G401 (cell line): ENCODE measurements at places on chromosomes 11 and 22. TPM values are rescaled to one million over a fixed set of nuclear protein-coding genes. Genes with fewer than 3 reads are reported as not detected.
A peak's percentile ranks its signal among the peaks of the same experiment; 100 is the strongest.

OR51G1 gene
- not detected in 2 replicates for total RNA-seq

GRCh38 chr22:36569999-36570398 lies 41.0 kb upstream of the EIF3D start:
- DNase-seq = peak; percentile 36

GRCh38 chr11:96228910-96229309 lies 114.1 kb downstream of the MAML2 start:
- DNase-seq = no peak

DNA sequence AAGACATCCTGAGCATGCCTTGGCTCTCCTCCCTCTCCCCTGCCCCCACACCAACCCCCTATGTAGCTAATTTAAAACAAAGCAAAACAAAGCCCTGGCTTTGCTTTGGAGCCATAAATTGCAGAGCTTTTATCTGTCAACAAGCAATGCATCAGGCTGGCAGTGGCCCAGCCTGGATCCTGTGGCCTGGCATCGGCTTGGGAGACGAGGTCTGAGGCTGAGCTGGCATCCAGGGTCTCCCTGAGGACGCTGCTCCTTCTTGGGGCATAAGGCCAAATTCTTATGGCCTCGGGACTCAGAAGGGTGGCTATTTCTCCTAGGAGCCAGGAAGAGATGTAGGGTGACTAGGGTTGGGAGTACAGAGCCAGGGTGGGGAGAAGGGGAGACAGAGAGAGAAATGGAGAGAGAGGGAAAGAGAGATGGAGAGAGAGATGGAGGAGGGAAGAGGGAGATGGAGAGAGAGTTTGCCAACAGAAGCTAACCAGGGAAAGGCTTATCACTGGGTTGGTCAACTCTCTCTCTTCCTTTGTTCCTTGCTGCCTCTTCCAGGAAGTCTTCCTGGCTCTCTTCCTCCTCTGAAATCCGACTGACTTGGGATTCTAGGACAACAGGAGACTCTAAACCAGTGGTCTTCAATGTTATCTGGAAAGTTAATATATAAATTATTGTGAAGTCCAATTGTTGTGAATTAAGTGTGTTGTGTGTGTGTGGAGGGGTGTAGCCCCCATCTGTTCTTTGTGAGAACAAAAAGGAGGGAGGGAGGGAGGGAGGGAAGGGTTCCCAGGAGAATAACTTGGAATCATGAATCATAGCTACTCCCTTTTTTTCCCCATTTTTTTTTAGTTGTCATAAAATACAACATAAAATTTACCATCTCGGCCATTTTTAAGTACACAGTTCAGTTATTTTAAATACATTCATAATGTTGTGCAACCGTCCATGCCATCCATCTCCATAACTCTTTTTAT lies 29.1 kb downstream of the TSPAN18 start:
- peak; percentile 70 for DNase-seq

DNA sequence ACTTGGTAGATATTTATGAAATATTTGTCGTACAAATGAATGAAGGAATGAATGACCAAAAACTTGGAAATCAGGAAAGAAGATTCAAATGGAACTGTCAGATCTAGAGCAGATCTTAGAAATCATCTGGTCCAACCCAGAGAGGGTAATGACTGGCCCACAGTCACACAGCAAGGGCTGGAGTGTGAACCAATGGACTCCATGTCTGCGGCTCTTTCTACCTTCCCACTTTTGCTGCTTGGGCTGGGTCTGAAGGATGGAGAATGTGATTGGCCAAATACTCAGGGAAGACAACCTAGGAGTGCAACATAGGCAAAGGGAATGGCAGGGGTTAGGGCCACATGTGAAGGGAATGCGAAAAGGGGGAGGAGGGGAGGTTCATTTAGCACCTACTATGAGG lies 5.8 kb upstream of the DGKZ start:
- no peak for DNase-seq

DNA sequence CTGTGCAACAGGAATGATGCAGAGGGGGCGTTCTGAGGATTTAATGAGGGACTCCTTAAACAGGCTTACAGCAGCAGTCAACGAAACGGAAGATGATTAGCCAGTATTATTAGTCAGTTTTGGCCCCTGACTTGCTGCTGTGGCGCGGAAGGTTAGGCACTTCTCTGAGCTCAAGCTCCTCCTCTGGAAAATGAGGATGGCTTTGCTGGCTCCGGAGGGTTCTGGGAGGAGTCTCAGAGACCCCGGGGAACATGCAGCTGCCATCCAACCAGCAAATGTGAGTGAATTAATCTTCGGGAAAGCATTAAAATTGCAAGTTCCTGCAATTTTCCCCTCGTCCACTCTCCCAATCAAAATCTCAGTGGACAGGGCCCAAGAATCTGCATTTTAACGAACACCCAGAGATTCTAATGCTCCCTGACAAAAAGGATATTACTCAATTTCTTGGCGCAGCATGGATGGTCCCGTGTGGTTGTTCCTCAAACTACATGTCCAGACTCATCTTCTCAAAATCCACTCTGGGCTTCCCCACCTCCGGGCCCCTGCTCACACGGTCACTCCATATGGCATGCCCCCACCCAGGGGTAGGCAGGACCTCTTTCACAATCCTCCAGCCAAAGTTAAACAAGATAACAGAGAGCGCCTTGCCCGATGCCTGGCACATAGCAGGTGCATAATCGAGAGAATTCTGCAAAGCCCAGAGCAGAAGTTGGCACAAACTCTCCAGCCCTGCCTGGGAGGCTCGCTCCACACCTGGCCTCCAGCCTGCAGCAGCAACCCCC lies 6.4 kb downstream of the ELFN2 start:
- DNase-seq = no peak

ART1 gene
- total RNA-seq = not detected in 2 replicates

GRCh38 chr11:12472401-12473005 lies 95.1 kb downstream of the PARVA start:
- DNase-seq = no peak

USH1C gene
- not detected in 2 replicates for total RNA-seq

- peak; percentile 27 for DNase-seq
These were observed 59.6 kb upstream of the PAX6 start for GRCh38 chr11:31870609-31871309.

DNA sequence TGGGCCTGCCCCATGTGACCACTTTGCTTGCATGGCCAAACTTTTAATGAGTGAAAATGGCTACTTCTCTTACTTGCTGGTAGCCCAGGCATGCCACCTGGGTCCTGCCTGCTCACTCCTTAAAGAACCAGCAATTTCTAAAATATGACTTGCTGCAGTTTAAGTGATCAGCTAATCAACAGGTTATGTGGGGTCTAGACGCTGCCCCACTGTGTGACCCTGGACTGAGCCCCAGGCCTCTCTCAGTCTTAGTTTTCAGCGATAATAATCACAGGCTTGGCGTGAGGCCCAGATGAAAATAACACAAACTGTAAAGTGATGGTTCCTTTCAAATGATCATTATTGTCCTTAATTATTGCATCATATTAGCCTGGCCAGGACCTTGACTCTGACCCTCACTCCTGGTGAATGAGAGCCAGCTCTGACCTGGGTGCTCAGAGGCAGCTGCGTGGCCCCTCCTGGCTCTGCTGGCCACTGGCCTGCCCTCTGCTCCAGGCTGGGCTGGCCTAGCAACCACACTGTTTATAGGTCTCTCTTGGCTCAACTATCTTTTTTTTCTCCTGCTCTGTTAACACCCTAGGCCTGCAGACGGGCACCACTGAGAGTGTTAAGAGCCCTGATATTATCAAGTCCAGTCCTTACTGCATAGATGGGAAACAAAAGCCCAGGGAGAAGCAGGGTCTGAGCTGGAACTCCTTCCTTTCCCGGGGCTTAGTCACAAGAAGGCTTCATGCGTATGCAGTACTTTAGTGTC lies 89.7 kb downstream of the RRM1 start:
- no peak for DNase-seq

AQP11 gene
- total RNA-seq = 0.47 TPM in 1 of 2 replicates, not detected in the other

- peak; percentile 4 for DNase-seq
These were observed 78.3 kb upstream of the KCNQ1OT1 start for GRCh38 chr11:2777871-2778629.

DNA sequence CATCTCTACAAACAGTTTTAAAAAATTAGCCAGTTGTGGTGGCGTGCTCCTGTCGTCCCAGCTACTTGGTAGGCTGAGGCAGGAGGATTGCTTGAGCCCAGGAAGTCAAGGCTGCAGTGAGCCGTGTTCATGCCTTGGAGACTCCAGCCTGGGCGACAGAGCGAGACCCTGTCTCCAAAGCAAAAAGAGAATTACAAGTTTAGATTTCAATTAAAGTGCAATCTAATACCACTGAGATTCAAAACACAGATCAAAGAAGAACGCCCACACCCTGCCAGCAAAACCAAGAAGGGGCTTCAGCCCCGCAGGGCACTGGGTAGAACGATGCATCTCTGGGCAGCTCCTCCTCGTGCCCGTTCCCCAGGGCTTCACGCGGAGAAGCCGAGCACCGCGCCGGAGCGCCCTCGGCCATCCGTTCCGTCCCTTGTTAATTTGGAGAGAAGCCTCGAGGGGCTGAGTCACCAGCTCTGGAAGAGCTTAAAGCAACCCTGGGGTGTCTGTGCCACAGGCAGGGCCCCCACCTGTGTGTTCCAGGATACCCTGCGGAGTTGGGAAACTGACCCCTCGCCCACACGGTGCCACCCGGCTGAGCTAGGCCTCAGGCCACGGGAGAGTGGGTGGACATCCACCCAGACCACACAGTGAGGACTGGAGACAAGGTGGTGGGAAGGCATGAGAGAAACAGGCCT lies 47.0 kb downstream of the AP2A2 start:
- no peak for DNase-seq

OR51B2 gene
- not detected in 2 replicates for total RNA-seq

DNA sequence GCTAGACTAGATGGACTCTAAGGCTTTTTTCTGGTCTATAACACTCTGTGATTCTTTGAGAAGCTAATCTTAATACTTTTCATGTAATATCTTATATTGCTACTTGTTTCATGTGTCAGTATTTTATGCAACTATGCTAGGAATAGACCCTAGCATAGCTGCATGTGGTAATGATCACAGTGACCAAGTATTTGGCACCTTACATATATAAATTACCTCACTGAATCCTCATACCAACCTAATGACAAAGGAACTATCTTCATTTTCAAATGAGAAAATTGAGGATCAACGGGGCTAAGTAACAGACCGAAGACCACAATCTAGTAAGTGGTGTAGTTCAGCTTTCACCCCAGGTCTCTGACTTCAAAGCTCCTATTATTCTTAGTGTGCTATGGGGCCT lies 327.3 kb upstream of the PITPNB start:
- DNase-seq = no peak

GRCh38 chr11:111520560-111520959 lies 6.0 kb downstream of the HOATZ start:
- no peak for DNase-seq

DNA sequence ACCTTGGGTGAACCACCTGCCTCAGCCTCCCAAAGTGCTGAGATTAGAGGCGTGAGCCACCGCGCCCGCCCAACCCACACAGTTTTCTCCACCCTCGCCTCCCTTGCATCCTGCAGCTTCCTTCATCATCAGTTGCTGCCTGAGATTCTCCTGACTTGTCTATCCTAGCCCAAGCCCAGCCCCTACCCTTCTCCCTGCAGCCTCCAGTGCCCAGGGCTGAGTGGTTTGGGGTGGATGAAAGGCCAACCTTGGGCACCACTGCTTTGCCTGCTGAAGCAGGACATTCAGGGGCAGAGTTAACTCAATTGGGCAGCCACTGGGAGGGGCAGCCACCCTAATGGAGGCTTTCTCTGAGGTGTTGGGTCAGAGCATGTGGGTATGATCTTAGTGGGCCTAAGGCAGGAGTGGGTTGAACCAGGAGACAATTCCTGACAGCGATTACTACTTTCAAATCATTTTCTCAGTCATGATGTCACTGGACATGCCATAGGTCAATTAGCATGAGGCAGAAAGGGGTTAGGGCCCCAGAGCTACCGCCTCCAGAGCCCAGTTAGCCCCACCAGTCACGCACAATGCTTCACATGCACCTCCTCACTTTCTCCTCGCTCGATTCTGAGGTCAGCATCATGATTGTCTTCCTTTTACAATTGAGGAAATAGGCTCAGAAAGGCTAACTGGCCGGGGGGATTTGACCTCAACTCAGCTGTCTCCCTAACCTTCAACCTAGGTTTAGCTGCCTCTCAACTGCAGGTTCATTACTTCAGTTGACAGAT lies 1.0 kb upstream of the FKBP2 start:
- DNase-seq = no peak

DNA sequence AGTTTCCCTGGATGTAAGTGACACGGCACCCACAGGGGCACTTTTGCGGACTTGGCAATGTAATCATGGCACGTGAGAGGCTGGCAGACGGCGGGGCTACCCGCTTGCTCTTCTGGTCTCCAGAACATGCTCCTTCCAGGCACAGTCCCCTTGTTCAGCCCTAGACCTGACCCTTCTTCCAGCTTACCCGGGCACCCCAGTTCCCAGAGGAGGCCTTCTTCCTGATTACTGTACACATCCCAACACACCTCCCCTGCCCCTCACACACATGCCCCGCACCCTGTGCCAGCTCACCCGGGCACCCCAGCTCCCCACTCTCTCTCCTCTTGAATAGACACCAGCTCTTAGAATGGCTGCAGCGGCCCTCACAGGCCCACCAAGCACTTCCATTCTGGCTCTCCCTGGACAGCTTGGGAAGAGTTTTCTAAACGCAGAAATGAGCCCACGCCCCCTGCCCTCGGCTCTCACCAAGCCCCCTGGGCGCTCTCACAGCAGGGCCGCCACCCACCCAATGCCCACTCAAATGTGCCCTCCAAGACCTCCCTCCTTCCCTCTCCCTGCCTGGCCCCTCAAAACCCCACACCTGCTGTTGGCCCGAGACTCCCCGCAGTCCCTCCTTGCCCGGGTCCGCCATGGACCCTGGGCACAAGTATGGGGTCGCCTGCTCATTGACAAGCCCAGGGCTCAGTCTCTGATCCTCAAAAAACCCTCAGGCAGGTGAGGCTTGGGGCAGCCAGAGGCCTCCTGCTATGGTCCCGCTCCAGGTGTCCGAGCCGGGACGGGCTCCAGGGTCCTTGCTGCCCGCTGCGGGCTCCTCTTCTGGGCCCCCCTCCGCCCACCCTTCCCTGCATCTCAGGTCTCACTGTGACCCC lies 88.5 kb downstream of the WNT7B start:
- no peak for DNase-seq

MYBPC3 gene
- total RNA-seq = 0.37 TPM in 1 of 2 replicates, not detected in the other

DNA sequence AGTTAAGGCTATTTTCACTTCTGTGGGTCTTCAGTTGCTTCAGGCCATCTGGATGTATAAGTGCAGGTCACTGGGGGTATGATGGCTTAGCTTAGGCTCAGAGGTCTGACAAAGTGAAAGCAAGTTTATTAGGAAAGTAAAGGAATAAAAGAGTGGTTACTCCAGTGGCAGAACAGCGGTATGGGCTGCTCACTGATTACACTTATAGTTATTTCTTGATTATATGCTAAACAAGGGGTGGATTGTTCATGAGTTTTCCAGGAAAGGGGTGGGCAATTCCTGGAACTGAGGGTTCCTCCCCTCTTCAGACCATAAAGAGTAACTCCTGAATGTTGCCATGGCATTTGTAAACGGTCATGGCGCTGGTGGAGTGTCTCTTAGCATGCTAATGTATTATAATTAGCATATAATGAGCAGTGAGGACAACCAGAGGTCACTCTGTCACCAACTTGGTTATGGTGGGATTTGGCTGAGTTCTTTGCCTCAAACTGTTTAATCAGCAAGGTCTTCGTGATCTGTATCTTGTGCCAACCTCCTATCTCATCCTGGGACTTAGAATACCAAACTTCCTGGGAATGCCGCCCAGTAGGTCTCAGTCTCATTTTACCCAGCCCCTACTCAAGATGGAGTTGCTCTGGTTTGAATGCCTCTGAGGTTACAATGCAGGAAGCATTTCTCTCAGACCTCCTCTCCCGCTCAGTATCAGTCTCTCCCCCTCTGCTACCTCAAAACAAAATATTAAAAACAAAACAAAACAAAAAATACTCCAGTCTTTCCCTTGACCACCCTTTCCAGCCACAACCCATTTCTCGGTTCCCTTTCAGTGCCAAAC lies 106.6 kb upstream of the SLC22A12 start:
- no peak for DNase-seq

EFCAB6 gene
- 0.25 and 0.54 TPM in 2 replicates for total RNA-seq

PKP3 gene
- 1.1 and 7.9 TPM in 2 replicates for total RNA-seq

TRIM48 gene
- total RNA-seq = 0.43 and 1.9 TPM in 2 replicates

ZC3H12C gene
- 0.03 and 0.18 TPM in 2 replicates for total RNA-seq
